ENCODE measurements at places on chromosomes 11 and 22. TPM values are rescaled to one million over a fixed set of nuclear protein-coding genes. Genes with fewer than 3 reads are reported as not detected.
A peak's percentile ranks its signal among the peaks of the same experiment; 100 is the strongest.

CNTF gene
- 2.3 TPM for total RNA-seq

GRCh38 chr11:62269654-62270278 is at the start of gene SCGB2A2:
SCGB2A2 (plus strand) TSS chr11:62270158; CDS start chr11:62270217, 59 bp downstream.
- H3K4me1 ChIP-seq, result peaks cover 5% of the 10 kb centered on the region
- H3K4me3 ChIP-seq, result no peak within 1 kb of the TSS
- H3K27ac ChIP-seq, result no peak within 1 kb of the TSS
- H3K27me3 ChIP-seq, result 0 out of 2 replicates have a peak, but pooled peaks cover 6% of the 10 kb centered on the region
- no peaks in the 10 kb centered on the region for H3K36me3 ChIP-seq

- H3K4me3 ChIP-seq, result no peak overlapping the region
- no peaks in the 10 kb centered on the region for H3K4me1 ChIP-seq
- H3K27ac ChIP-seq, result no peak overlapping the region
- no peaks in the 10 kb centered on the region for H3K27me3 ChIP-seq
- H3K36me3 ChIP-seq, result no peaks in the 10 kb centered on the region
Measured at GRCh38 chr11:27349919-27350318, 13.1 kb downstream of the CCDC34 start.

DNA sequence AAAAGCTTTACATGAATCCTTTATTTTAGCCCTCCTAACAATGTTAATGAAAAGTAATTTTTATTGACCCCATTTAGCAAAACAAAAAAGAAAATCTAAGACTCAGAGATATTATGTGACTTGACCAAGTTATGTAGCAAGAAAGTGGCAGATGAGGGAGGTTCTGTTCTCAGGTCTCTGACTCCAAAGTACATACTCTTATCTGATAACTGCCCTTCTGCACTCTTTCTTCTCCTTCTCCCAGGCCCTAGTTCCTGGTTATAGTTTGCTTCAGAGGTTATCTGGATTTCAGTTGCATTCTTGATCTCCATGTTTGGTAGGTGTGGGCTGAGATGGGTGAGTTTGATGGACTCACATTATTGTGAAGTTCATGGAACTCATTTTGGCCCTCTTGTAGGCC is 4.5 kb downstream of the OR9Q2 start:
- H3K36me3 ChIP-seq, result no peaks in the 10 kb centered on the region
- no peak overlapping the region for H3K27ac ChIP-seq
- no peaks in the 10 kb centered on the region for H3K4me1 ChIP-seq
- DNase-seq, result no peak
- peaks cover 2% of the 10 kb centered on the region for H3K27me3 ChIP-seq

FERMT3 gene
- 4.3 TPM for total RNA-seq

DDIAS gene
- total RNA-seq, result 17.1 TPM

IGF2 gene
- total RNA-seq, result 17.9 TPM

DNA sequence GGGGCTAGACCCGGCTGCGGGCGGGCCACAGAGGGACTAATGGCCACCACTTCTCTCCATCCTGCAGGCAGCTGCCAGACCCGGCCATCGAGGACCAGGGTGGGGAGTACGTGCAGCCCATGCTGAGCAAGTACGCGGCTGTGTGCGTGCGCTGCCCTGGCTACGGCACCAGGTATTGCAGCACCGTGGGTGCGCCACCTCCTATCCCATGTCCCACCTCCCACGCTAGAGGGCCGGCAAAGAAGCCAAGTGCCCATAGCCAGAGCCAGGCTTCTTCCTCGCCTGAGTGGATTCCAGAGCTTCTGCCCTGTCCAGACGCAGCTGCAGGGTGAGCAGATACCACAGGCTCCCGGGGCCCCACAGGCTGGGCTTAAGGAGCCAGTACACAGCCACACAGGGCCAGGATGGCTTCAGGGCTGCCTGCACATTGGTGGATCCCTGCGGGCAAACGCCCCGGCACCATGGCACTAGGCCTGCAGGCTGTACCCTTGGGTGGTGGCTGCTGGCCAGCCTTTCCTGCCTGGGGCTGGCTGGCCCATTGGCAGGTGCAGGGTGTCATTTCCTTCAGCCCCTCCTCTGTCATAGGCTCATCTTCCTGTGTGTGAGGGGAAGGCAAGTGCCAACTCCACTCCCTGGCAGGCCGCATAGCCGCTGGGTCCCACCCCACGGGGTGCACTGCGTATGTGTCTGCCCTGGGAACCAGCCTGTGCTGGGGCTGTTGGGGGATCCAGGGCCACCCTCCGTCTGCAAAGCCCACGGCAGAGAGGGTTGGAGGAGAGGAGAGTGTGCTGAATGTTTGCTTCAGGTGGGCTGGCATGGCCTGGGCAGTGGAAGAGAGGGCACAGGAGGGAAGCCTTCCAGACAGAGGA is 16.5 kb upstream of the DGCR8 start:
- H3K27me3 ChIP-seq, result no peaks in the 10 kb centered on the region
- peaks cover 26% of the 10 kb centered on the region for H3K4me1 ChIP-seq
- no peak overlapping the region for H3K27ac ChIP-seq
- H3K36me3 ChIP-seq, result no peaks in the 10 kb centered on the region
- no peak overlapping the region for H3K4me3 ChIP-seq

DNA sequence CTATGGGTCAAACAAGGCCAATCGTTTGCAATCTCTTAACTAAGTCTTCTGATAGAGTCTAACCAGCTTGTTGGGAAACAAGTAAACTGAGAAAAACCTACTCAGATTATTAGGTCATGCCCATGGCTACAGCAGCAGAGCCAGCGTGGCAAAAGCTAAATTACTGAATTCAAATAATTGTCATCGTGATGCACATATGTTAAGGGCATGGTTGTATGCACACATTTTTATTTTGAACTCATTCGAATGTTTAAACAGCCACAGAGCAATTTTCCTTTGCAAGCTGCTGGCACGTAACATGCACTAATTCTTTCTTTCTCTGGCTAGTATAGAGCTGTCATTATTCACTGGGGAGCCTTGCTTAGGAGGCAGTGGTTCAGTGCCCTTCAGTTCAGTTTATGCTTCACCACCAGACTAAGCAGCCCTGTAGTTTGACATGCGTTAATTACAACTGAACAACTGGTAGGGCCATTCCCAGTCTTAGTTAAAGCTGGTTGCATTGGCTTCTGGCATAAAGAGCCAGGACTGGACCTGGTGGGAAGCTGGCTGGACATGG is 396.4 kb downstream of the METTL15 start:
- no peak overlapping the region for H3K27ac ChIP-seq
- H3K4me1 ChIP-seq, result no peaks in the 10 kb centered on the region
- H3K27me3 ChIP-seq, result no peaks in the 10 kb centered on the region
- H3K4me3 ChIP-seq, result no peak overlapping the region
- no peaks in the 10 kb centered on the region for H3K36me3 ChIP-seq
- no peak for DNase-seq

TMPRSS4 gene
- total RNA-seq, result 1.5 TPM

OR52H1 gene
- total RNA-seq, result not detected

GRCh38 chr22:23695141-23695540 is 4.3 kb downstream of the RGL4 start:
- DNase-seq, result no peak
- peaks cover 8% of the 10 kb centered on the region for H3K36me3 ChIP-seq
- no peak overlapping the region for H3K4me3 ChIP-seq

DNA sequence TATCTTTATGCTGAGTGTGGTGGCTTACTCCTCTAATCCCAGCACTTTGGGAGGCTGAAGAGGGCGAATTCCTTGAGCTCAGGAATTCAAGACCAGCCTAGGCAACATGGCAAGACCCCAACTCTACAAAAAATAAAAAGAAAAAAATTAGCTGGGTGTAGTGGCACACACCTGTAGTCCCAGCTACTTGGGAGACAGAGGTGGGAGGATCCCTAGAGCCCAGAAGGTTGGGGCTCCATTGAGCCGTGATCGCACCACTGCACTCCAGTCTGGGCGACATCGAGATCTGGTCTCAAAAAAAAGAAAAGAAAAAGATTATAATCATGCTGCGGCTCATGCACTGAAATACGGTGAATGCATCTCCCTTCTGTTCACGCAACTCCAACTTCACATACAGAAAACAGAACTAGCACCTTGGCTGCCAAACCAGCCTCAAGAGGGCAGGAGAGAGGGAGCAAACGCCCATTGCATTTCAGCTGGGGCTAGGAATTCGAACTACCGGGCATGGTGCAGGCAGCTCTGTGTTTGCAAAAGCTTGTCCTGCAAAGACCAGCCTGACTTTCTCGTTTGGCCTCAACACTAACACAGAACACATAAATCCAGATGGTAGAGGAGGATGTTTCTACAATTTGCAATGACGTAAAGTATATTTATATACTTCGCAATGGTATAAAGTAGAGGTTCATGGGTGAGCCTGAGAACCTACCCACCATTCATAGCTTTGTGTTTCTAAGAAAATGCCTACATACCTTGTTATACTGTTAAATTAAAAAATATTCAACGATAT is 6.3 kb upstream of the SYNGR1 start:
- H3K36me3 ChIP-seq, result no peaks in the 10 kb centered on the region
- no peak overlapping the region for H3K27ac ChIP-seq
- peak; percentile 36 for DNase-seq
- peak overlapping the region; percentile 37 for H3K4me3 ChIP-seq
- peaks cover 12% of the 10 kb centered on the region for H3K4me1 ChIP-seq

OR52A1 gene
- not detected for total RNA-seq

DNA sequence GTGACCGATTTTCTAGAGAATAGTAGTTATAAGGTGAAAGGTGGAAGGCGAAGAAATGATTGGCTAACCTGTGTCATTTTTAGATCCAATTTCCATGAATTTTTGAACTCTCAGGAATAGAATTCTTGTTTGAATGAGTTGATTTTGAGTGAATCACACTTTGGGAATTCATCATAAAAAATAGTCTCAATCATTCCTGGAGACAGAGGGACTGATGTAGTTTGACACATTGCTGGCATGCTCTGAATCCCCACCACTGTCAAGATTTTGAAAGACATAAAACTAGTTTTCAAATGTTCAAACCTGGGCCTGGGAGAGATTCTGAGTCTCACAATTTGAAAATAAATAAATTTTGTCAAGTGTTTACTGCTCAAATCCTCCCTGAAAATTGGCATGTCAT is 861.4 kb upstream of the RAG2 start:
- no peaks in the 10 kb centered on the region for H3K4me1 ChIP-seq
- no peak overlapping the region for H3K4me3 ChIP-seq
- DNase-seq, result no peak
- no peaks in the 10 kb centered on the region for H3K36me3 ChIP-seq

- no peak overlapping the region for H3K4me3 ChIP-seq
- no peak overlapping the region for H3K27ac ChIP-seq
- H3K27me3 ChIP-seq, result no peaks in the 10 kb centered on the region
- no peak for DNase-seq
- no peaks in the 10 kb centered on the region for H3K36me3 ChIP-seq
Measured at GRCh38 chr11:133762538-133762937, 82.8 kb downstream of the SPATA19 start.

B3GAT1 gene
- not detected for total RNA-seq

OR8D1 gene
- not detected for total RNA-seq

DNA sequence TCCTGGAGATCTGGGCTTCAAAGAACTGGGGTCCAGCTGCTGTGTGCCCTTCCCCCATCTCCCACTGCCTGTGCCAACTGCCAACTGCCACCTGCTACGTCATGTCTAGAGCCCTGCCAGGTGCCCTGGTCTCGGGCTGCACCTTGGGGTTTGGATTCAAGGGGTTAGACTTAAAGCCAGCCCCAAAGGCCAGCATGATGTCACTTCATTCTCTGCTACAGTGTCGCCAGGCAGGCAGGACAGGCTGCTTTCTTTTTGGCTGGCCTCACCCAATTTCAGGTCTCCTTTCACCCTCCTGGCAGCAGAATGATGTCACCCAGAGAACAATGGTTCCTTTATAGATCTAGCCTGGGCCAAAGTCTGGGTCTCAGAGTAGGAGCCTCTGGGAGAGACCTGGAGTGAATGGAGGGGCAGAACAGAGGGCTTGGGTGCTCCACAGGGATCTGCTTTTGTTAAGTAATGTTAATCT is 79.5 kb upstream of the CRYBB3 start:
- H3K27ac ChIP-seq, result peak overlapping the region; percentile 49
- H3K4me3 ChIP-seq, result peak overlapping the region; percentile 3
- peaks cover 17% of the 10 kb centered on the region for H3K4me1 ChIP-seq
- peak; percentile 79 for DNase-seq

DNA sequence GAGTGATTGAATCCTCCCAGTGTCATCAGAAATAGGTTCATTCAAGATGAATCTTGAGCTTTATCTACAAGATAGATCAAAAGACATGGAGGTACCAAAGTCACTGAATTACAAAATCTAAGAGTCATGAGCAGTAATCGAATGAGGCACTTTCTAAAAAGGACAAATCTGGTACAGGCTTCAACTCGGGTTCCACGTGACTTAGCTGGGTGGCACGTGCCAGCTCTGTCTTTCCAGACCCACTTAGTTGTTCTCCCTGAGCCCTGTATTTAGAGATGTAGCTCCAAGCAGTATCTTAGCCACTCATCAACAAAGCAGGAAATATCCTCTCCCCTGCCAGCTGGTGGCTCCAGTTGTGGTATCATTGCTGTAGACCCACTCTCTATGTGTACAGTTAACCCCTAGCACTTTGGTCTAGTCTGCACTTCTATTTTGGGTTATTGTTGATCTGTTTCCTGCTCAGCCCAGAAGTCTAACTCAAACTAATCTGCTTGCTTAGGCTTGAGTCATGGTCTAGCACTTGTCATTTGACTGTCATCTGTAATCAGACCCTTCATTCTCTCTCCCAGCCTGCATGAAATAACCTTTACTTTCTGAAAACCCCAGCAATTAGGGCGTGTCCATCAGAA is 528.7 kb downstream of the ETS1 start:
- no peaks in the 10 kb centered on the region for H3K4me1 ChIP-seq
- no peaks in the 10 kb centered on the region for H3K36me3 ChIP-seq
- H3K27ac ChIP-seq, result no peak overlapping the region

SYT12 gene
- 4.3 TPM for total RNA-seq

PGR gene
- total RNA-seq, result not detected

GRCh38 chr11:73394416-73395296 is 18.5 kb downstream of the RELT start:
- DNase-seq, result no peak
- no peak overlapping the region for H3K4me3 ChIP-seq

GRCh38 chr11:113034576-113034975 is 73.4 kb downstream of the NCAM1 start:
- no peak overlapping the region for H3K27ac ChIP-seq
- peaks cover 17% of the 10 kb centered on the region for H3K27me3 ChIP-seq
- H3K4me1 ChIP-seq, result no peaks in the 10 kb centered on the region
- H3K4me3 ChIP-seq, result no peak overlapping the region

- no peak overlapping the region for H3K4me3 ChIP-seq
- no peak overlapping the region for H3K27ac ChIP-seq
- DNase-seq, result no peak
- H3K36me3 ChIP-seq, result no peaks in the 10 kb centered on the region
Measured at GRCh38 chr11:31690041-31690440, 121.1 kb downstream of the PAX6 start.

- no peak overlapping the region for H3K27ac ChIP-seq
- DNase-seq, result no peak
- no peaks in the 10 kb centered on the region for H3K36me3 ChIP-seq
- H3K4me1 ChIP-seq, result no peaks in the 10 kb centered on the region
Measured at GRCh38 chr11:57126766-57127400, 54.9 kb upstream of the LRRC55 start.

DNA sequence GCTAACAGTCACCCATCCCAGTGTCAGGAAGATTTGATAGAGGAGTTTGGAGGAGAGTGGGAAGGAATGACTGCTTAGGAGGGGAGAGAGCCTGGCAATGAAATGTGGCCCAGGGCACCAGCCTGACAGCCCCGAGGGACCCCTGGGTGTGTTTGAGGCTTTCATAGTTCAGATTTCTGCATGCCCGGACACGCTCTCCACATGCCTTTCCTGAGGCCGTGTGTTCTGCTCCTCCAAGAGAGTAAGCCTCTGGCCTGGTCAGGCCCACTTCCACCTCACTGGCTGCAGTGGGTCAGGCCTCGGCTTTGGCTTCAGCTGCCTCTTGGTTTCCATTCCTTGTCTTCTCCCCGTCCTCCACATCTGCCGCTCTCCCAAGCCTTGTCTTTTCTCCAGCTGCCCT is 78.4 kb downstream of the C22orf31 start:
- H3K27ac ChIP-seq, result no peak overlapping the region
- H3K4me3 ChIP-seq, result no peak overlapping the region
- no peaks in the 10 kb centered on the region for H3K27me3 ChIP-seq
- H3K4me1 ChIP-seq, result peaks cover 52% of the 10 kb centered on the region
